ENCODE measurements at places on chromosomes 11 and 22.

- no peak for DNase-seq
Observed at GRCh38 chr22:23205339-23206049, 25.2 kb downstream of the BCR start.

DNA sequence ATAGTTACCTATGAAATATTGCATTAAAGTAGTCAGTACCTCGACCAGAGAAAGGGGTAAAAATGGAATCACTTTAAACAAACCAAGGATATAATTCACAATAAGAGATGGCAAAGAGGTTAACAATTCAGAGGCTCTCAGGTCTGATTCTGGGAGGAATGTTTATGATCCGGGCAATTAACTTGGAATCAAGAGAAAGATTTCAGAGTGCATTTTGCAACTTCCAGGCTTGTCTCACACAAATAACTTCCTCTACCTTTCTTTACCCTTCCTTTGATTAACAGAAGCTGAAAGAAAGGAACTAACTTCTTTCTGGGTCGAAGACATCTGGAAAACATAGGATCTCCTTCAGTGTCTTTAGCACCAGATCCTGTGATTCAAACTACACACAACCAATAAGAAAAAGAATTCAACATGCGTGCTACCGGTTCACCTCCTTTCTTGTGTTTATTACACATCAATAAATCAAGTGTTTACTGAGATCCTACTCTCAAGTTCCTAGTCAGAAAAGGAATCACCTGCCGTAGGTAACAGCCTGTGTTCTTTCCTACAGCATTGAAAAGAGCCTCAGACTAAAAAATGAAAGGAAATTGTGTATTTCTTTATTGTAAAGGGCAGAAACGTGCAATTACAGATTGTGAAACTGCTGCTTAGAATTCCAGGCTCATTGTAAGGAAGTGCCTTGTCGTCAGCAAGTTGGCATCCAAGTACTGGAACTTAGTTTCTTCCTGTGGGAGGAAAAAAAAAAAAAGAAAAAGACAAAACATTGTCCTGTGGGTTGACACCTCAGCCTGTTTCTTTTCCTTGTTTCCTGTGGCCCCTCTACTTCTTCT lies 29.5 kb downstream of the CARD18 start:
- no peak for DNase-seq

GRCh38 chr11:95254716-95255115 lies 23.7 kb upstream of the SESN3 start:
- DNase-seq: no peak

- no peak for DNase-seq
Observed at GRCh38 chr11:128658502-128658901, 35.4 kb upstream of the FLI1 start.

- DNase-seq: no peak
Observed at GRCh38 chr11:62419314-62419929, 589 bp downstream of the SCGB1A1 start.

GRCh38 chr11:8963569-8964323 lies 496 bp downstream of the TMEM9B start:
- DNase-seq: peak; percentile 88

GRCh38 chr22:17314487-17314886 lies 54.8 kb upstream of the CECR2 start:
- DNase-seq: no peak

DNA sequence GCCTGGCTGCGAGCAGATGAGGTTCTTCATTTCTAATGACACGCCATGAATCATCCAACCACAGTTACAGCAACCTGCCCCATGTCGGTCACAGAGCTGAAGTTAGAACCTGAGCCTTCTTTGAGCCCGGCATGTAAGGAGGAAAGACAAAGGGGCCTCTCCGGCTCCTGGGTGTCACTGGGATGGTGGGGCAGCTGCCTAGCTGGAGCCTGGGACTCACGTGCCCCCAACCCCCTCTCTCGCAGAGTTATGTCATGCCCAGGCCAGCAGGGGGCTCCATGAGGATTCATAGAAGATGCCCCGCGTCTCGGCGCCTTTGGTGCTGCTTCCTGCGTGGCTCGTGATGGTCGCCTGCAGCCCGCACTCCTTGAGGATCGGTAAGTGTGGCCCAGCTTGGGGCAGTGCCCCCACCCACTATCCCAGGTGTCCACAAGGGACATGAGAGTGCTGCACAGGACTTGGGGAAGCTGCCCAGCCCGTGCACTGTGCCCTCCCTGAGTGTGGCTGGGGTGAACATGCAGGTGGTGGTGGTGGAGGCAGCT lies 148.5 kb downstream of the GRIK4 start:
- peak; percentile 89 for DNase-seq

DNA sequence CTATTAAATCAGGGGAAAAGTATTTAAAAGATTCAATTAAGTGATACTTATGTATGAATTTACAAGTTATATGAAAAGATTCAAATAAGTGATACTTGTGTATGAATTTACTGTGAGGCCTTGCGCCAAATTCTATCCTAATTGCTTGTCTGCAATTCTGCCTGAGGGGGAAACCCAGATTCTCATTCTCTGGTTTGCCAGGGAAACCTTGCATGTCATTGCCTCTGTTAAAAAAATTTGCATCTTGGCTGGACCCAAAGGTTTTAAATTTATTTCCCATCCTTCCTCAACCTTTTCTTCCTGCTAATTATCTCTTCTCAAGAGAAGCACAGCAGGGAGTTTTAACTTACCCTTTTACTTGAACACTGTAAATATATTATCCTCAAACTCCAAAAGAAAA lies 13.8 kb downstream of the OLFML1 start:
- no peak for DNase-seq

DNA sequence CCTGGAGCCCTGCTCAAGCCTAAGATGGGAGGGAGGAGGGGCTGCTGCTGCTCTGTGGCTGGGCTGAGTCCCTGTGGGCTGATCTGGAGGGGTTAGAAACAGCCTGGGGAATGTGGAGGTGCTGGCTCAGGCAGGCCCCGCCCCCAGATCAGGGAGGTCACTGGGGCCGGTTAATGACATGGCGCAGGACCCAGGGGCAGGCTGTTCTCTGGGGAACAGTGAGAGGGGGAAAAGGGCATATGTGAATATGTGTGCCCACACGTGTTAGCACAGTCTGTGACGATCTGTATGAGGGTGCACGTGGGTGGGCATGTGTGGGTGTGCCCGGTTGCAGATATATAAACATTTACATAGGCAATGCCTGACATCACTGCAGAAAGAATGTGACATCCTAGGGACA lies 143.5 kb downstream of the MIAT start:
- peak; percentile 90 for DNase-seq

All from iPS-NIHi11 (cell line).